Type B pancreatic cell (in vitro differentiated cells): ENCODE measurements at places on chromosomes 1 and 21.

GRCh38 chr1:39213511-39214002, 9.1 kb downstream of the MACF1 start:
- DNase-seq, result no peak

GRCh38 chr1:79530055-79530454, 523.5 kb upstream of the ADGRL4 start:
- no peak for DNase-seq

DNA sequence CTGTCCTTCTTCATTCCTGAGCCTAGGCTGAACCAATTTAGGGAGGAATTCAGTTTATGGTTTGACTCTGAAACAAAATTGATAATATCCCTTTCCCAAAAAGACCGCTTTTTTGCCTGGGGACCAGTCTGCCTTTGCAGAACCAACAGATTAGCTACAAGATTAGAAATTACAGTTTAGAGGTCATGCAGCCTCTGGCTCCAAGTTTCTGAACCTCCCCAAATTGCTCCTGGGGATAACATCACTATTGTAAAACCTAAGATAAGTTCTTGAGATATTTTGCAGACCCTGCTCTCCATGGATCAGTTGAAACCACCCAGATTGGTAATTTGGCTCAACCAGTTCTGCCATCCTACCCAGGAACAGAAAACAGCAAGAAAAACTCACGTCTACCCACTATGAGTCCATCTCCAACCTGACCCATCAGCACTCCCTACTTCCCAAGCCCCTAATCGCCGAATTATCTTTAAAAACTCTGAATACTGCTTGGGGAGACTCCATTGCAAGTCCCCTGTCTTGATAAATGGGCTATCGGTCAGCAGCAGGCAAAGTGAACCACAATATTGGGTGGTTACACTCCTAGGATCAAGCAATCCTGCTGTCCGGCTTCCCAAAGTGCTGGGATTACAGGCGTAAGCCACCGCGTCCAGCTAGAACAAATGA, 605 bp upstream of the RABGGTB start:
- DNase-seq, result no peak

DNA sequence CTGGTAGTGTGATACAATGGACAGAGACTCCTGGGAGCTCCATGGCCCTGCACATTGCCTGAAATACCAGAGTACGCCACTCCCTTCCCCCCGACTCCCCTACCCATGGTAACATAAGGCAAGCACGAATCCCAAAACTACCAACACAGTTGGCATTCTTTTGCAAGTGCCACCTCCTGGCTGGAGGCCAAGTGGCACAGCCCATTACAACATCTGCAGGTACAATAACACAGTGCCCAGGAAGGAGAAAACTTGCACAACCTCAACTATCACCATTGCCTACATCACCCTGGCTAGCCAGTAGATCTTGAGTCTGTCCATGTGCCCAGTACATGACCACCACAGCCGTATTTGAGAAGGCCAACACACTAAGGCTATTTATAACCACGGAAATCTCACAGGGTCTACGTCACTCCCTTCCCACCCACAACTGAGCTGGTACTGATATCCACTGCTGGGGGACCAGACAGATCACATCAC, 11.7 kb downstream of the ADAMTS1 start:
- no peak for DNase-seq

DNA sequence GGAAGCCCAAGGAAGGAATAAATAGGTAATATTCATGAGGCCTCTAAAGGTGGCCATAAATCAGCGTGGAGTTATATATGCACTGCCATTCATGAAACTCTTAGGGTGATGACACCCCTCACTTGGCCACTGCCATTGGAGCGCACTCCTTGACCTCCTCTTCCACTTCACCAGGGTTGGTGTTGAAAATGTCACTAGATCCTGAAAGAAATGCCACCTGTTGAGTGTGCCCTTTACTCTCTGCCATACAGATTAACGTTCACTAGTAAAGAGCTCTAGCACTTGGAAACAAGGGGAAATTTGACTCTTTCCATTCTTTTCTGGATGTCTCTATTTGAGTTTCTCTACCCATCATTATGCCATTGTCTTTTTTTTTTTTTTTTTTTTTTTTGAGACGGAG, 83.5 kb upstream of the GREM2 start:
- no peak for DNase-seq

GRCh38 chr1:94979656-94980581, 53.0 kb upstream of the CNN3 start:
- no peak for DNase-seq

DNA sequence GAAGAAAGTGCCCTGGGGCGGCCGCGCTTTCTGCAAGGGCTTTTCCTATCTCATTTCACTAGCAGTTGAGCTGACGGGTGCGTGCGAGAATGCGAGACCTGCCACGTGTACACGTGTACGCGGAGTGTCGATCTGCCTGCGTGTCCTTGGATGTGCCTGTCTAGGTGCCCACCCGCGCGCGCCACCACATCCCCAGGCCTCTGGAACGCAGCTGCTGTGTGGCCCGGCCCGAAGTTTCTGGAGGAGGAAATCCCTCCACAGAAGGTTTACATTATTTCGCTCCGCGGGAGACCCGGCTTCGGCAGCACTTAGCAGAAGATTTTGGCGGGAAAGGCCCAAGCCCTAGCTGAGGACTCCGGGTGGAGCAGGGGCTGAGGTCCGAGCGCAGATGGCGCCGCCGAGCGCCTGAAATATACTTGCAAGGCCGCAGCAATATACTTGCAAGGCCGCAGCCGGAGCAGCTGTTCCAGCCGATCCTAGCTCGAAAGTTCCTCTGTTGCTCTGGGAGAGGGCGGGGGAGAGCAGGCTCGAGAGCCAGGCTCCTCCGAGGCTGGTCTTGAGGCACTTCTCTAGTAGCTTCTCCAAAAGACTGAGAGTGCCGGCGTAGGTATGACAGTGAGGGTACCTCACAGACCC, 3.9 kb downstream of the TBX15 start:
- no peak for DNase-seq

GRCh38 chr1:31570906-31571305, 5.4 kb upstream of the TINAGL1 start:
- DNase-seq, result no peak

DNA sequence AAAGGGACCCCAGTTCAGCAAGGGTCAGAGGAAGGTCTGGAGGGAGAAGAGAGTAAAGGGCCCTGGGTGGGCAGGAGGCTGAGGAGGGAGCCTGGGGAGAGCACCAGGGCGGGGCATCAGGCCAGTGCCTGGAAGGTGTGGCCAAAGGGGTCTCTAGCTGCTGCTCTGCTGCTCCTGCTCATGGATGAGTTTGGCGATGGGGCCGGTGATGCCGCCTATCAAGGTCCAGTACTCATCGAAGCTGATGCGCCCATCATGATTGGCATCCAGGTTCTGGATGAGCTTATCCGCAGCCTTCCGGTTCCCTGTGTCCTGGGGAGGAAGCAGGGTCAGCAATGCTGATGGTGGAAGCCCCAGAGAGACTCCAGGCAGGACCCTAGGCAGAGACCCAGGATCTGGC, 5.6 kb downstream of the S100A16 start:
- no peak for DNase-seq

DNA sequence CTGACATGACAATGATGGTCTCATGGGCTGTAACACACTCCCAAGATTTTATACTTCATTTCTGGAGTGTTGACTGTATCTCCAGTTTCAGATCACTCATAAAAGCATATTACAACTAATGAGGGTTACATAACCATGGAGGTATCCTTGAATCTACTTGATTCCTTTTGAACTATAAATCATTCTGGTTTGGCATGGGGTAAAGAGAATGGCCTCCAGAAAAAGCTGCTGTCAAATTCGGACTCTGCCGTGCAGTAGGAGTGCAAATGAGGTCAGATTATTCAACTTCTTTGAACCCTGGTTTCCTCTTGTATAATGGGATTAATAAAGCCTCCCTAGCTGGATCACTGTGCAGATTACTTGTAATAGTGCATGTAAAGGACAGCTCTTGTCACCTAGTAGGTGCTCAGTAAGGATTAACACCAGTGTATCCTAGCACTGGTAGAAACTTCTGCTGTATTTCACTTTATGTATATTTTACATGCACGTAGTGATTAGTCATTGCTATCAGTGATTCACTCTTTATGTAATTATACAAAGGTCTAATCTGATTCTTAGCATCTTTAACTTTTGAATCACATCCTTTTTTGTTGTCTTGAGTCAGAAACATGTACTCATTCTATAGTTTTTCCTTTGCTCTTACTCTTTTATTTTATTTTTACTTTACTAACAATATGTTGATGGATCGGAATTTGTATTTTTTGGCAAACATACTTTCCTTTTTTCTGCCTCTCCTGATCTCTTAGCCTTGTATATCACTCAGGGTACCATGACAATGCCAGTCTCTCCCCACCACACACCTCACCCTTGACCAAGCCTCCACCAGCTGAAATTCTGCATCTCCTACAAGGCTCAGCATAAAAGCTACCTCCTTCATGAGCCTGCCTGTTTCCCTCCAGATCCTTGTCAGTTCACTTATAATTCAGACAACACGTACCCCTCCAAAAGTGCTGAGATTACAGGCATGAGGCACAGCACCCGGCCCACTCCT, 3.2 kb downstream of the LRRC8C start:
- no peak for DNase-seq

DNA sequence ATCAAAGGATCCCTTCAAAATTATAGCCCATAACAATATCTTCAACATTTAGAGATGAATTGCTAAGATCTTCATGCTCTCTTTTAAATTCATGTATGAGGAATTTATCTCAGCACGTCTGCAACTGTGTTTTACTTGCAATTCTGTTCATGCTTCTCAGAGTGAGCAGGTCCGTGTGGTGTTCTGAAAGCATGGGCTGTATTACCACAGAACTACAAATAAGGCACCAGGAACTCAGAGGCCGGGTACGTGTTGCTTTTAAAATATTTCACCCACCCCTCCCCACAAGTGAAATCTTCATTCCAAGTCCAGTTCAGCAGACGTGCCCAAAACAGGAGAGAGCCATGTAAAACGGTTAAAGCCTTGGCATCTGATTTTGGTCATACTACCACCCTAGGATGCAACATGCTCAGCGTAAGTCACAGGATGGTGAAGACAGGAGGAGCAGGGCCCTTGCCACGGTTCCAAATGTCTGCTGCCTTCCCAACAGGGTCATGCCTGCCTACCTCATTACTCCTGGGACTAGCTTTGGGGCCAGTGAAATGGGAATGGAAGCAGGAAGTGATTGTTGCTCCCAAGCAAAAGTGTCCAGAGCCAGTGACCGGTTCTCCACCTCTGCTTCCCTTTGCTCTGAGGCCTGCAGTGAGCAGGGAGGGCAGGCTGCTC, 133.7 kb downstream of the PTPN14 start:
- DNase-seq, result no peak

GRCh38 chr1:189662190-189662589, 815.5 kb downstream of the BRINP3 start:
- no peak for DNase-seq

- no peak for DNase-seq
Observed at GRCh38 chr1:114750780-114751179, 7.0 kb downstream of the CSDE1 start.

- DNase-seq, result no peak
Observed at GRCh38 chr1:43573066-43573800, 42.5 kb downstream of the PTPRF start.

GRCh38 chr1:208164609-208165008, 79.6 kb downstream of the PLXNA2 start:
- DNase-seq, result no peak

- no peak for DNase-seq
Observed at GRCh38 chr21:27079636-27080240, 112.8 kb upstream of the ADAMTS5 start.

DNA sequence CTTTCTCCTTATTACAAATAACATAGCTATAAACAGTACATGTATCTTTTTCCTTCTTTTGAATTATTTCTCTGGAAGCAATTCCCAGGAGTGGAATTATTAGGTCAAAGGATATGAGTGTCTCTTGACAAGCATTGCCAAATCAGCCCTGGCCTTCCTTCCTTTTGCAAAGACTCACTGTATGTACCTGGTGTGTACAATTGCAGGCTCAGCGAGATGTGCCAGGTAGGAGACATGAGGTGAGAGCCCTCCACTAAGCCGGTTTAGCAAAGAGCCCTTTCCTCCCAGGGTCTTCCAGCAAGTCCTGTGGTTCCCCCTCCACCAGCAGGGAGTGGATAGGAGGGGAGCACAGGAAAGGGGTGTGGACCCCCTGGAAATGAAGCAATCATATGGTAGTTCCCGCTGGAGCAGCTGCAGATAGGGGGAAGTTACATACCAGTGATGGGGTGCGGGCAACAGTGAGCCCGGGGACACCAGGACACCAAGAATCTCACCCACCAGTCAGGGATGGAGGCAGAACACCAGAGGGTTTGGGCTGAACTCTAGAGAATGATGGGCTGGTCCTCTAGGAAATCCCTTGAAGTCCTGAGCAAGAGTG, 18.3 kb downstream of the RCSD1 start:
- DNase-seq, result no peak

DNA sequence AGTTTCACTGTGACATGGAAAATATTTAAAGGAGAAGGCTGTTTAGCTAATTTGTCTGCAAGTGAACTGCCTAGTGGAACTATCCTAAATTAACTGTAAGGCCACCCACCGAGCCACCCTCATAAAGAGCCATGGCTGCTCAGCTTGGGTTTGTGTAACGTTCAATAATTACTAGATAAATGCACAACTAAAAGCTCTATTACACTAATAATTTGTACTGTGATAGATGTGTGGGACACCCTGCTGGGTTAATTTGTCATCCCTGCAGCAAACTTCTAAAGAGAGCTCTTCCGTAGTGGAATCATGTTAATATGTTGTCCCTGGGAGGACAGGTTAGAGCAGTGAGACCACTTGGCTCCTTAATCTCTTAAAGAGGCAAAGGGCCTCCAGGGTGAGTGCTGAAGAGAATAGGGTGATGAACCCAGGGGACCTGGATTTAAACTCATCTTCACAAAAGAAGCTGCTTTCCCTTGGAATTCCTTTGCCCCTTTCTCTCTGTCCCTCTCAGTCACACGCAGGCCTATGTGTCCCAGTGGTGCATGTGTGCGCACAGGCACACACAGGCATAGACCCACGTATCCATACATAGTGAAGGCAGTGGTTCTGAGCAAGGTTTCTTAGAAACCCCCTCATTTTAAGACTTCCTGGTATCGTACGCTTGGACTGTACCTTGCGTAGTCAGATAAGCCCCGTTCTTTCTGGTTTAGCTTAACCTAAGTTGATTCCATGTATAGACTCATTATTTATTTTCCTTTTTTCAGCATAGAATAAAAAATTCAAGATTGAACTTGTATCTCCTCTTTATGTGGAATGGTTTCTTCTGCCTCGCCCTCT, 310.3 kb downstream of the NFIA start:
- no peak for DNase-seq
